SJCRH30 (cell line): ENCODE measurements at places on chromosomes 12 and 14. TPM values are rescaled to one million over a fixed set of nuclear protein-coding genes. Genes with fewer than 3 reads are reported as not detected.

DNA sequence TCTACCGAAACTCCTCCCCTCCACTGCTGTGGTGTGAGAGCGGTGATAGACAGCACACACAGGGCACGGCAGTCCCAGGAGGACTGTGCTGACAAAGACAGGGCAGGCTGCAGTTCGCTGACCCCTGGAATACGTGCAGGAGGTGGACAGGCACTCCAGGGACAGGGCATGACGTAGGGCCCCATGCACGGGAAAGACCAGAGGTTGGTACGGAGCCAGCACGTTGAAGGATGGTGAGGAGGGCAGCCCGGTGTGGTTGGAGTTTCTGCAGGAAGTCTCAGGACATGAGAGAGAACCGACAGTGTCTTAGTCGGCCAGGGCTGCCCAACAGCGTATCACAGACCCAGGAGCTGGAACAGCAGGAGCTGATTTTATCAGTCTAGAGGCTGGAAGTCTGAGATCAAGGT lies 254.2 kb upstream of the FKBP4 start:
- DNase-seq = no peak

DNA sequence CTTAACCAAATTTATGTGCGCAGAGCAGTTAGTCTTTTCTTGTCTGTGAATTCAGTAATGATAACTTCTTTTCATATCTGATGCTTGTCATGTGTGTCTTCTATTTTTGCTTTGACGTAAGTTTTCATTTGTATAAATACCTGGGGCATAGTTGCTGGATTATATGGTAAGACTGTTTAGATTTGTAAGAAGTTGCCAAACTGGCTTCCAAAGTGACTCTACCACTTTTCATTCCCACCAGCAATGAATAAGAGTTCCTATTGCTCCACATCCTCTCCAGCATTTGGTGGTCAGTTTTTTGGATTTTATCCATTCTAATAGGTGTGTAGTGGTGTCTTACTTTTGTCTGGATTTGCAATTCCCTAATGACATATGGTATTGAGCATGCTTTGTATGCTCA lies 8.9 kb downstream of the ZNF268 start:
- no peak for DNase-seq

DNA sequence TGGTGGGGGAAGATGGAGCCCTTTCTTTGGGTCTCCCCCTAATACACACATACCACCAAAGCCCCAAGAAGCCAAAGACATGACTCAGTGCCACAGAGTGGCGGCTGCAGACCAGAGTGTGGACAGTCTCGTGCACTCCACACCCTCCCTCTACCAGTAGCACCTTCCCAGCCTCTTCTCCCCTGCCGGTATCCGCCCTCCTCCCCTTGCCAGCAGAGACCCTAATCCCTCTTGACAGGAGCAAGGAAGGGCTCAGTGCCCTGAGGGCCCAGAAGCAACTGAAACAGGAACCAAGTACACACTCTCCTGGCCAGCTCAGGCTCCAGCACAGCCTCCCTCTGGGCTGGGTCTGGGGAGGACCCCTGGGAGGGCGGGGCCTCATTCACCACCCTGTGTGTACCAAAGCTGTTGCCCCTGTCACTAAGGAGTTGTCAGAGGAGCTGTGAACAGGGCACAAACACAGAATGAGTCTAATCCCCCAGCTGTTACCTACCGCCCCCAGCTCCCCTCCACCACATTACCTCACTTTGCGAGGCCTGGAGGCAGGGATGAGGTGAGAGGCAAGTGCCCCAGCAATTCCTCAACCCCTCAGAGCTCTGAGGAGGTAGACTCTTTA lies 8.2 kb downstream of the SPRYD3 start:
- DNase-seq = peak; percentile 81

CLEC2B gene
- not detected in 2 replicates for total RNA-seq
